NCI-H1092 (cell line): ENCODE measurements at places on chromosomes 16 and 17.

- DNase-seq = no peak
These were observed 142.3 kb downstream of the ZFHX3 start for GRCh38 chr16:72905581-72905980.

- no peak for DNase-seq
These were observed 19.7 kb upstream of the NDUFAB1 start for GRCh38 chr16:23615805-23616204.

GRCh38 chr17:76623271-76624146, 20.0 kb downstream of the ST6GALNAC1 start:
- DNase-seq = peak; percentile 17

DNA sequence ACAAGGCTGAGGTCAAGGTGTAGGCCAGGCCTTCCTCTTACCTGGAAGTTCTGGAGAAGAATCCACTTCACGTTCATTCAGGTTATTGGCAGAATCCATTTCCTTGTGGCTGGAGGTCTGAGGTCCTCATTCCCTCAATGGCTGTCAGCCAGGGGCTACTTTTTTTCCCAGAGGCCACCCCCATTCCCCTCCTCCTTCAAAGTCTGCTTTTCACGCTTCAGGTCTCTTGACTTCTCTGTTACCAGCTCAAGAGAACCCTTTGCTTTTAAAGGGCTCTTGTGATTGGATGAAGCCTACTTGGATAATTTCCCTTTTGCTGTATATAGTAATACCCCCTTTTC, 55.1 kb upstream of the LGALS9 start:
- DNase-seq = no peak

- DNase-seq = peak; percentile 78
These were observed 27.7 kb downstream of the NECAB2 start for GRCh38 chr16:83995754-83996153.

GRCh38 chr17:74749279-74750038, 1.0 kb downstream of the NHERF1 start:
- DNase-seq = no peak

DNA sequence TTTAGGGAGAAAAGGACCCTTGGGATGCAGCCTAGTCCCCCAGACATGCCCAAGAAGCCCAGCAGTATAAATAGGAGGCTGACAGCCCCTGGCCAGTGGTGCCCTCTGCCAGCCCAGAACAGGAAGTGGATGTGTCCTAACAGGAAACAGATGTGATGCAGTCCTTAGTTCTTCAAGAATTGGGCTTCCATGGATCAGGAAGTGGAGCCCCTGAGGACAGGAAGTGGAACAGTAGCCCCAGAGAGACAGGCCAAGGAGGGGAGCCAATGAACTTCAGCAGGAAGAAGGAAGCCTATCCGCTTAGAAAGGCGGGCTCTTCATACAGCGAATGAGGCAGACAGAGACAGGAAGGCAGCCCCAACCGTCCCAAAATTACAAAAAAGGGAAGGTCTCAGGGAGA, 7.2 kb downstream of the CTF1 start:
- no peak for DNase-seq

DNA sequence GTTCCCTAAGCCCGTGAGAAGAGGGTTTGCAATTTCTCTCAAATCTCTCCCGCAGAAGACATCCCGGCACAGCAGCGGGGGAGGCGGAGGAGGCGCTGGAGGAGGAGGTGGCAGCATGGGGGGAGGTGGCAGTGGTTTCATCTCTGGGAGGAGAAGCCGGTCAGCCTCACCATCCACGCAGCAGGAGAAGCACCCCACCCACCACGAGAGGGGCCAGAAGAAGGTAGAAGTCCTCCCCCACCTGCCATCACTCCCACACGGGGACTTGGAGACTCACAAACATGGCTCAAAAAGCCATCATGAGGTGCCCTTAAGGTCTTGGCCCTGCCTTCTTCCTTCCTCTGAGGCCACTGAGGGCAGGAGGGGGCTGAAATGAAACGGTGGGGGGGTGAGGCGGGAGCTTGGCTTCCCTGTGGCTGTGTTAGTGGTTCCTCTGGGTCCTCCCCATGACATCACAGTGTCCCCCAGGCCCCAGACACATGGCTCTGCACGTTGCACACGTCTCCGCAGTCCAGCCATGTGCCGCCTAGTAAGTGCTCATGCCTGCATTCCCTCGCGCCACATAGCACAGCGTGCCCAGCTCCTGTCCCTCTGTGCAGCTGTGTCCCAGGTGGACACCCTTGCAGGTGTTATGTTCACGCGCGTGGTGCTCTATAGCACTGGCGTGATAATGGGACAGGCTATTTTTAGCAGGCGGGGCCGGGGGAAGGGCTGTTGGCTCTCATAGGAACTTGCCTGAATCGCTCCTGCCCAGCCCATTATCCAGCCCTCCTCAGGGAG, 6.9 kb downstream of the MLLT6 start:
- DNase-seq = no peak

DNA sequence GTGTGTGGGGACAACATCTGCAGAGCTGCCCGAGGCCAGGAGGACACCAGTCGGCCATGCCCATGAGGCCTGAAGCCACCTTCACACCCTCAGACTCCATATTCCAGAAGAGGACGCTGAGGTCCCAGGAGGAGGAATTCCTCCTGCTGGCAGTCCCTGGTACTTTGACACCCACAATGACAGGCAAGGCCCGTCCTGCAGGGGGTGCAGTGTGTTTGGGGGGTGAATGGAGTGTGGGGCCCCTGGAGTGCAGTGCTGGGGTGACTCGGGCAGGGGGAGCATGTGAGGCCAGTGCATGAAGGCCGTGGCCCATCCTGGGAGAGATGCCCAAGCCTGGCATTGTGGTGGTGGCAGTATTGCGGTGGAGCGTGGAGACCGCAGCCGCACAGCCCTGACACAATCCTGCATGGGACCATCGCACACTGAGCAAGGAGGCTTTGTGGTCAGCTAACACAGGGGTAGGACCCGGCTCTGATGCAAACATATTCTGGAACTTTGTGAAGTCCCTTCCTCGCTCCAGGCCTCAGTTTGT, 52.2 kb downstream of the ZDHHC7 start:
- no peak for DNase-seq

GRCh38 chr17:75105126-75106080, 4.4 kb upstream of the ARMC7 start:
- DNase-seq = peak; percentile 45

- no peak for DNase-seq
These were observed 254.6 kb downstream of the HS3ST3A1 start for GRCh38 chr17:13346996-13347762.

DNA sequence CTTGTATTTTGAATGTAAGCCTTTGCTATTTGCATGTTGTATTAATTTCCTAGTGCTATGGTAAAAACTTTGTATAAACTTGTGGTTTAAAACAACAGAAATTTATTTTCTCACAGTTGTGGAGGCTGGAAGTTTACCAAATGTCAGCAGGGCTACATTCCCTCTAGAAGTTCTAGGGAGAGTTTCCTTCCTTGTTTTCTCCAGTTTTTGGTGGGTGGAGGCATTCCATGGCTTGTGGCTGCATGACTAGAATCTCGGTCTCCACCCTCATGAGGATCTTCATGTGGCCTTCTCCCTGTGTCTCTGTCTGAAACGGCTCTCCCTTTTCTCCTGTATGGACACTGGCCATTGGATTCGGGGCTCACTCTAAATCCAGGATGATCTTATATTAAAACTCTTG, 482.2 kb upstream of the GOT2 start:
- DNase-seq = no peak

DNA sequence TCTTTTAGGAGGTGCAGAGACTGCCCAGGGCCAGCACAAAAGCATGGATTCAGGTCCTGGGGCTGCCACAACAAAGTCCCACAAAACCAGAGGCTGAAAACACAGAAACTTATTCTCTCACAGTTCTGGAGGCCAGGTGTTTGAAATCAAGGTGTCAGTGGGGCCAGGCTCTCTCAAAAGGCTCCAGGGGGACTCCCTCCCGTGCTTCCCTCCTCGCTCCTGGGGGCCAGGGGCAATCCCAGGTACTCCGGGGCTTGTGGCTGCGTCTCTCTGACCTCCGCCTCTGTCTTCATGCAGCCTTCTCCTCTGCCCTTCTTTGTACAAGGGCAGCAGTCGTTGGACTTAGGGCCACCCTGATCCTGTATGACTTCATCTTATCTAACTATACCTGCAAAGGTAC, 8.3 kb upstream of the RBFOX3 start:
- DNase-seq = no peak

GRCh38 chr17:773016-773415, 9.1 kb downstream of the GLOD4 start:
- no peak for DNase-seq

GRCh38 chr16:89423681-89424260, 66.6 kb downstream of the ANKRD11 start:
- DNase-seq = no peak

DNA sequence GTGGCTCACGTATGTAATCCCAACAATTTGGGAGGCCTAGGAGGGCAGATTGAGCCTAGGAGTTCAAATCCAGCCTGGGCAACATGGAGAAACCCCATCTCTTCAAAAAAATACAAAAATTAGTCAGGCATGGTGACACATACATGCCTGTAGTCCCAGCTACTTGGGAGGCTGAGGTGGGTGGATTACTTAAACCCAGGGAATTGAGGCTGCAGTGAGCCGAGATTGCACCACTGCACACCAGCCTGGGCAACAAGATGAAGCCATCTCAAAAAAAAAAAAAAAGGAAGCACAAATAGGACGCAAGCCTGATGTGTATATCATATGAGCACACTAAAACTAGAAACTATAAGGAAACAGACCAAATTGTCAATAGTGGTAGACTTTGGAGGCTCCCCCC, 17.1 kb upstream of the FLCN start:
- DNase-seq = no peak

DNA sequence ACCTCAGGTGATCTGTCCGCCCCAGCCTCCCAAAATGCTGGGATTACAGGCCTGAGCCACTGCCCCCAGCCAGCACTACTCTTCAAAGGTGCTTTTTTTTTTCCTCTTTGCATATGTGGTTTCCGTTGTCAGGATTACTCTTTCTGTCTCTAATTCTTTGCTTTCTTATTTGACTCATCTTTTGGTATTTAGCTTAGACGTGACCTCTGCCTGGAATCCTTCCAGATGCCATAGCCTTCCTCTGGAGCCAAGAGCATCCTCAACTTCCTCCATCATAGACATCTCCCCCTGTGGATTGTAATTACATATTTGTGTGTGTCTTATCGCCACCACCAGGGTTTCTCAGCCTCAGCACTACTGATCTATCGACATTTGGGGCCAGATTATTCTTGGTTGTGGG, 84.4 kb upstream of the XYLT1 start:
- DNase-seq = no peak

- no peak for DNase-seq
These were observed 197.5 kb downstream of the RPTOR start for GRCh38 chr17:80742091-80742490.

DNA sequence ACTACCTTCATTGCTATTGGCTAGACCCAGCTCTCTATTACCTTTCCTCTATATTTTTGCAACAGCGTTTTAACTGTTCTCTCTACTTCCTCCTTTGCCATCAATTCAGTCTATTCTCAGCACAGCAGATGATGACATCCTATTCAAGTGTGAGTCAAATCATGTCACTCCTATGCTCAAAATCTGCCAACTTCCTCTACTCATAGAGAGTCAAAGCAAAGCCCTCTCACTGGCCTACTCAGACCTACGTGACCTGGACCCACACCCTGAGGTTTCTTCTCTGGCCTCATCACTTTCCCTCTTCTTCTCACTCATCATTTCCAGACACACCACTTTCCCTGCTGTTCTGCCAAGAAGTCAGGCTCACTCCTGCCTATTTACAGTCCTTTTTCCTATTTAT, 289.0 kb upstream of the AXIN2 start:
- no peak for DNase-seq

- DNase-seq = no peak
These were observed 18.0 kb upstream of the KCNJ18 start for GRCh38 chr17:21674242-21674731.

- DNase-seq = no peak
These were observed 111.3 kb downstream of the BANP start for GRCh38 chr16:88062341-88063210.

DNA sequence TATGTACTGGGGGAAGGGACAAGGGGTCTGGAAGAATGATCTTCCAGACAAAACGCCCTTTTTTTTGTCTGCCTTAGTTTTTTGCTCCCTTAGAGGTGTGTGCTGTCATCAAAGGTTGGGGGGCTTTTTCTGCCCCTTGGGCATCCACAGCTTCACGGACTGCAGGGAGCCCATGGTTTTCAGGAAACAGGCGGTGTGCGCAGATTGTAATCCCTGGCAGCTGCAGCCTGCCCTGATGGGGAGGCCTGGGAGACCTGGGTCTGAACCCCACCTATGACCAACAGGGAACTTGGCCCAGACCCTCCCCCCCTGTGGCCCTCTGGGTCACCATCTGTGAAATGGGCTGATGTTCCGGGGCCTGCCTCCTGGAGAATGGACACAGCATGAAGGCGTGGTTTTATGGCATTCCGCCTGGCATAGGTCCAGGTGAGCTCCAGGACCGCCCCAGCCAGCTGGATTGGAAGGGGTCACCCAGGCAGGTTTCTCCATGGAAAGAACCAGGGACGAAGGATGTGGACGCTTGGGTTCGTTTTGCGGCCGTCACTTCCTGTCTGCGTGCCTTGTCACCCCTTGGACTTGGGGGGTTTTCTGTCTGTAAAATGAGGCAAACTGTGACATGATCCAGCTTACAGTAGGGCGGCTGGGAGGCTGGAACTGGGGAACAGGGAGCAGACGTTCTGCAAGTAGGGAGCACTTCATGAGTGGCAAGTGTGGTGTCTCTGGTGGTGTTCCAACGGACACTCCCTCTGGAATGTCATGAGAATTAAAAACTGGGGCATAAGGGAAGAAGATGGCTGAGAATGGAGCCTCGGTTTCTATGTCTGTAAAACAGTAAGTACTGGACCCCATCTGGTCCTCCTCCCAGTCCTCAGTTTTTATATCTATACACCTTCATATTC, 1.5 kb downstream of the CPNE2 start:
- no peak for DNase-seq

DNA sequence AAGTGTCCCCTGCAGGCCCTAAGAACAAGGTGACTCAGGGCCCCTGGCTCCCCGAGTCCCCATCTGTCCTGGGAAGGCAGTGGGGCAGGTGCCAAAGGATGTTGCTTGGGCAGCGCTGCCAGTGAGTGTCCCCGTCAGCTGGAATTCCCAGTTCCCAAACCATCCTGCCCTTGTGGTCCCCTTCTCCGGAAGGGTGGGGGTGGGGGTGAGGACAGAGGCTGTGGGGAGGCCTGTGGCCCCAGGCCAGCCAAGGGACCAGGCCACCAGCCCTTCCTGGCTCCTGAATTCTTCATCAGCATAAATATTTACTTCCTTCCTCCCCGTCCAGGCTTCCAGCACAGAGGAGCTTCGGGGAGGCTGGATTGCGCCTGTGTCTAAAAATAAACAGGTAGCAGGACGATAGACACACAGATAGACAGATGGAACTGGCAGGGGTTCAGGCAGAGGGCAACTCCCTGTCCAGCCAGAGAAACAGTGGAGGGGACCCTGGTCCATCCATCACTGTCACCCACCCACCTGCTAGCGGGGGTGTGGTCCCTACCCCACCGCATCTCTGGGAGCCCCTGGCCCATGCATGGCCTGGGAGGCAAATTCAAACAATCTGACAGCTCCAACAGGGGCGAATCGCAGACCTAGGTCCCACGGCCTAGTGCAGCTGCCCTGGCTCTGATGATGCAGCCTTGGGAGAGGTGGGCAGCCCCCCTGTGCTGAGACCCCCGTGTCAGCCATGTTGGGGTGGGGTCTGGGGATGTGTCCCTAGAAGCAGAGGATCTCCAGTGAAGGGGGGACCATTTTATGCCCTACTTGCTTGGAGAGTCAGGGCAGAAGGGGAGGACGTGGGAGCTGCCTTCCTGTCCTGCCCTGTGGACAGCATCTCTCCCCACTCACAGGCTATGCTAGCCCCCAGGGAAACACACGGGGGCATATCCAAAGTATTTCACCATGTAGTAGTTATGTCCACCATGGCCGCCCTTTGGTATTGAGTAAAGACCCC, 13.2 kb downstream of the GLIS2 start:
- DNase-seq = no peak
